ENCODE measurements at places on chromosomes 1 and 21.

DNA sequence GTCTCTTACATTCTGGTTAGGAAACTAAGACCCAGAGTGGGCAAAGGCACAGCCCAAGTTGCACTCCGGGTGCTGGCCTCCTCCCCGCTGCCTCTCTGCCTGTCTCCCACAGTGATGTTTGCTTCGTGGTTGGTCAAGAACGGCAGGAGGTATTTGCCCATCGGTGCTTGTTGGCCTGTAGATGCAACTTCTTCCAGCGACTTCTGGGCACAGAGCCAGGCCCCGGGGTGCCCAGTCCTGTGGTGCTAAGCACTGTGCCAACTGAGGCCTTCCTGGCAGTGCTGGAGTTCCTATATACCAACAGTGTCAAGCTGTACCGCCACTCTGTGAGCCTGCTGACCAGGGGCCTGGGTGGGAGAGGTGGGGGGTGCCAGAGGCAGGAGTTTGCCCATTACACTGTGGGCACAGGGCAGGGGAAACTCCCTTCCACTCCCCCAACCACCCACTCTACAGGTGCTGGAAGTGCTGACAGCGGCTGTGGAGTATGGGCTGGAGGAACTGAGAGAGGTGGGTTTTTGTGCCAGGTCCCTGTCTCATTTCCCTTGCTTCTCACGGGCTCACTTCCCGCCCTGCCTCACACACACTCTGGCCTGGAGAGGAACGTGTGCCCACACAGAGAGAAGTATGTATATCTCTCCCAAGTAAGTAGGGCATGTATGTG lies 1.9 kb downstream of the BTBD19 start:
- peak; percentile 54 for DNase-seq

DNA sequence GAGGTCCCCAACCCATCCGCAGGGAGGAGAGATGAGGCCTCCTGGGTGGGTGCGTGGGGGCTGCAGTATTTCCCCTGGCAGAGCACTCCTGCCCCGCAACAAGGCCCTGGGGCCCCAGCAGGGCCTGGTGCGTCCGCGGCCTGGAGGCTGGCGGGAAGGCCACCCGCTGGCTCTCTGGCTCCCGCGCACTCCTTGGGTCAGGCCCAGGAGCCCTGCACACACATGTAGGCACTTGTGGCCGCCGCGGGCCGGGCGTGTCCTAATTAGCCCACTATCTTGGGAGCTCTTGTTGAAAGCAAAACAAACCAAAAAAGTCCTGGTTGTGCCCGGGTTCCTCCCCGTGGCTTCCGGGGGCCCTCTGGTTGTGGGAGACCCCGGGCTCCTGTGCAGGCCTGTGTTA lies 49.7 kb upstream of the CCDC27 start:
- DNase-seq = no peak

DNA sequence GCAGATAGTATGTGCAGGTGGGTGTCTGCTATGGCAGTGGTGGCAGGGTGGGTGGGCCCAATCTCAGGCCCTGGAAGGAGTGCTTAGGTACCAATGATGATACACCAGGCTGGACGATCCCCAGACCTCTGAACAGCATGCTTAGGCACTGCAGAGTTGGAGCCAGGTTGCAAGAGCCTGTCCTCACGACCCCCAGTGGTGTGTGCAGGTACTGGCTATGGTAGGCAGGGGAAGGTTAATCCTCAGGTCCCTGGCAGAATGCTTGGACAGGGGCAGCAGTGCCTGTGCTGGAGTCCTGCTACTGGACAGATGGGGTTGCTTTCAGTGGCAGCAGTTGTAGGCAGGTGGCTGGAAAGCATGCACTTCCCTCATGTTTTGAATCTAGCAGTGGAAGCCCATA lies 100.5 kb upstream of the NEK7 start:
- DNase-seq = peak; percentile 4

DNA sequence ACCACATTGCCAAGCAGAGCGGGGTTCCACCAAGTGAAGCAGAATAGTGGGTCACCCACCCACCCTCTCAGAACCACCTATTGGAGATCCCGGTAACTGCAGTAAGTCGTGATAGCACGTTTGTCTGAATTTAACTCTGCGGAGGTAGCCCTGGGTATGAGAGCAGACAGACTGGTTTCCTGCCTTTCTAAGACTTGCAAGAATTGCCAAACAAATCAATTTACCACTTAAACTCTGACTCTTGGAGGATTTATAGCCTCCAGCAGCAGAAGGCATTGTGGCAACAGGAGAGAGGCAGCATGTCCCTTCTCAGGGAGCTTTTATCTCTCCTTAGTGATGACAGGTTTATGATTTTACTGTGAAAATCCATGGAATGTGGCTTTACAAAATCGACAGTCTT lies 287.9 kb upstream of the FMN2 start:
- no peak for DNase-seq

DNA sequence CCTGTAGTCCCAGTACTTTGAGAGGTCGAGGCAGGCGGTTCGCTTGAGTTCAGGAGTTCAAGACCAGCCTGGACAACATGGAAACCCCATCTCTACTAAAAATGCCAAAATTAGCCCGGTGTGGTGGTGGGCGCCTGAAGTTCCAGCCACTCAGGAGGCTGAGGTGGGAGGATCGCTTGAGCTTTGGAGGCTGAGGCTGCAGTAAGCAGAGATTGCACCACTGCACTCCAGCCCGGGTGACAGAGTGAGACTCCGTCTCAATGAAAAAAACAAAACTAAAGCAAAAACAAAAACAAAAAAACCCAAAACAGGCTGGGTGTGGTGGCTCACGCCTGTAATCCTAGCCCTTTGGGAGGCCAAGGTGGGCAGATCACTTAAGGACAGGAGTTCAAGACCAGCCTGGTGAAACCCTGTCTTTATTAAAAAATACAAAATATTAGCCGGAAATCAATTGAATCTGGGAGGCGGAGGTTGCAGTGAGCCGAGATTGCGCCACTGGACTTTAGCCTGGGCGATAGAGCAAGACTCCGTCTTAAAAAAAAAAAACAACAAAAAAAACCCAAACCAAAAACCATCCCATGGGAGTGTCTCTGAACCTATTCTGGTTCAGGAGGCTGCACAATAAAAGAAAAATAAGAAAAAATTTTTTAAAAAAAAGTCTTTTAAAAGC lies 1.7 kb upstream of the CGN start:
- no peak for DNase-seq

DNA sequence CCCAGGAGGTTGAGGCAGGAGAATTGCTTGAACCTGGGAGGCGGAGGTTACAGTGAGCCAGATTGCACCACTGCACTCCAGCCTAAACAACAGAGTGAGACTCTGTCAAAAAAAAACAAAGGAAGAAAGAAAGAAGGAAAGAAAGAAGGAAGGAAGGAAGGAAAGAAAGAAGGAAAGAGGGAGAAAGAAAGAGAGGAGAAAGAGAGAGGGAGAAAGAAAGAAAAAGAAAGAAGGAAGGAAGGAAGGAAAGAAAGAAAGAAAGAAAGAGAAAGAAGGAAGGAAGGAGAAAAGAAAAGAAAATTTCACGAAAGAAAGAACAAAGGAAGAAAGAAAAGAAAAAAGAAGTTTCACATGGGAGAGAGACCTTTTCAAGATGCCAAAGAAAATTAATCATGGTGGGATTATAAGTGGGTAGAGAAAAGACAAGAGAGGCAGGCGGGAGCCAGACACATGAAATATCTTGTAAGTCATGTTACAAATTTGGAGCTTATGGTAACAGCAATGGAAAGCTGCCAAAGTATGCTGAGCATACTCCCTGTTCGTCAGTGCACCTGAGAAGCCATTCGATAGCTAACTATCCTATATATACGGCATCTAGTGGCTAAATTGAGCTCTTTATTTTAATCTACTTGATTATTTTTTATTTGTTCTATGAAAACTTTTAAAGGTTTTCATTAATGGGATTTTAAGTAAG lies 41.3 kb upstream of the TNFSF4 start:
- DNase-seq = no peak

DNA sequence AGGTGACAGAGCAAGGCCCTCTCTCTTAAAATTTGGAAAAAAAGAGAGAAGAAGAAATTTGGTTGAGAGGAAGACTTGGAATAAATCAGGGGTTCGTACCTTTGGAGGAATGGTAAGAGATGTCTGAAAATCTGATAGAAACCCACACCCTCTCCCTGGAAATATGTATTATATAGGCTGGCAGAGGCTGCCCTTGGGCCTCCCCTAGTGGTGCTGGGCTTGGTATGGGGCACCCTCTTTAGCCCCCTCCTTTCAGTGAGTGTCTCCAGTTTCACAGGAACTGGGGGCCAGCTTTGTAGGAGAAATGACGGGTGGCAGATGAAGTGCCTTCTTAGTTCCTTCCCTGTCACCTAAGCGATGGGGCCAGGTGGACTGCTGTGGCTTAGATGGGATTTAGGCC lies 82.9 kb upstream of the SLC2A1 start:
- no peak for DNase-seq

Measured in stimulated activated CD4-positive, alpha-beta T cell treated with anti-CD3 and anti-CD28 coated beads, Interleukin-4, amount 100 ng/mL, for 24 hours (primary cell).